ENCODE measurements at places on chromosomes 3 and 15.

DNA sequence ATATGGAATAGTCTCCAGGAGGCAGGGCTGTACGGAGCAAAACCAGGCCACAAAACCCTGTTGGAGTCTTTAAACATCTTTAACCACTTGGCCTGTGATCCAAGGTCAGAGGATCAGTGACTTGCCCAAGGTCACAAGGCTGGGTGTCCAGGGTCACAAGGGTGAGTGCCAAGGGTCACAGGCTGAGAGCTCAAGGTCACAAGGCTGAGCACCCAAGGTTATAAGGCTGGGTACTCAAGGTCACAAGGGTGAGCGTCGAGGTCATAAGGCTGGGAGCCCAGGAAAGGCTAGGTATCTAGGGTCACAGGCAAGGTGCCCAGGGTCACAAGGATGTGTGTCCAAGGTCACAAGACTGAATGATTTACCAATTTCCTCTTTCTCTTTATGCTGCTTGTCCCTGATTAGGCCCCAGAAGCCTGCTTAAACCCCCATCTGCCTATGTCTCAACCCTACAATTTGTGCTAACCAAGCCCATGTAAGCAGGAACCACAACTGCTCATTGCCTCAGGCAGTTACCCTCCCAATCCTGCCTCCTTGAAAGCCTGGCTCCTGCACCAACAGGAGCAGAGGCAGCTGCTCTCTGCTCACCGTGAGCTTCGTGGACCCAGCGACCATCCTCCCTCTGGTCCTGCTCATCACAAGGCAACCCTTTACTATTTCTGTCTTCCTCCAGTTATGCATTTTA lies 51.5 kb downstream of the MGLL start:
- no peak for DNase-seq

DNA sequence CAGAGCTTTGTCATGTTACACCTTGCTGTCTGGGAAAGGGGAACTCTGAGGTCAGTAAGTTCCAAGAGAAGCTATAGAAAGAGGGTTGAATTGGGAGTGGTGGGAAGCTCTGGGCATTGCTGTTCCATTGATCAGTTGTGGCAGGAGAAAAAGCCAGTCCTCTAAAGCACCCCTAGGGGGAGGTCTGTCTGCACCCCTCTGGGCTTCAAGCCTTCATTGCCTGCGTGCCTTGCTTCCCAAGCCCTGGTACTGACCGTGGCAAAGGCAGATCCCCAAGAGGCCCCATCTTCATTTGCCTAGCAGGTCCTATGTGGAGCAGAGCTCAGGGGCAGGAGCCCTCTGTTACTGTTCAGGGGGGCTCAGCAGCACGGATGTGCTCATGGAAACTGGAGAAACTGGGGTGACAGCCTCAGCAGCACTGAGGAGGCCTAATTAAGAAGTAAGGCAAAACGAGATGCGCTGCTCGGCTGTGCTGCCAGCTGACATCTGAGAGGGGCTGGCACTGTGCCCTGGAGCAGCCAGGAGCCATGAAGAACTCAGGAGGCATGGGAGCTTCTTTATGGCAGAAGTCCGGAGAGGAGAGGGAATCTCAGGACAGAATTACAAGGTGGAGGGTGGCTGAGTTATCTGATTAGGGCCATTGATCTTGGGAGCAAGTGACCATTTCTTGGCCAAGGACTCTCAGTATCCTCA lies 270.9 kb downstream of the RPLP1 start:
- no peak for DNase-seq

- no peak for DNase-seq
Observed at GRCh38 chr3:65144791-65145351, 457.1 kb upstream of the ADAMTS9 start.

DNA sequence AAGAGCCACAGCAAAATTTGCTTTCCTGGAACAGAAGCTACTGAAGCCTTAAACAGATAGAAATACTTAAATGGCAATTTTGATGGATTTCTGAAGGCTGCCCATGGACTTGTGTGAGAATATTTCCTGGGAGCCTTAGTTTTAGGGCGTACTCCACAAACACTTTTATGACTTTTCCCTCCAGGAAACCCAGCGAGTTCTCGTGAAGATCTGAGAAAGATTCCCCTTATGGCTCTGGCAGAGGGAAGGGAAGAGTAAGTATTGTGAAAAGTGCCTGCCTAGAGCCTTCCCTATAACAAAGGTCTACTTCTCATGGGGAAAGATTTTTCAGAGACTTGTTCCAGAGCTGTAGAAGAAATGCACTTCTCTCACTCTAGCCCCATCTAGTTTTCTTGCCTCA lies 31.1 kb upstream of the TRAT1 start:
- DNase-seq: no peak

DNA sequence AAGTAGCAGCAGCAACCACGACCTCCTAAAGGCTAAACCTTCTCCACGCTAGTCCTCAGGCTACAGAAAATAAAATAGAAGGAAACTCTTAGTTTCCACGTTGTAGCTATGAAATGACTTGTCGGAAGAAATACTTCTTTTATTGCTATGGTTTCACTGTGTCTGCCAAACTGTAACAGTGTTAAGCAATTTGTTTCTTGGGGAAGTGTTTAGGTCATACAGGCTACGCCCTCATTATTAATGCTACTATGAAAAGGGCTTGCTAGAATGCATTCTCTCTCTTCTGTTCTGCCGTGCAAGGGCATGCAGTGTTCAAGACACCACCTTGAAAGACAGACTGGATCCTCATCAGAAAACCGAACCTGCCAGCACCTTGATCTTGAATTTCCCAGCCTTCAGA lies 462.7 kb downstream of the PLOD2 start:
- DNase-seq: no peak

GRCh38 chr3:14563946-14564539 lies 23.9 kb upstream of the GRIP2 start:
- DNase-seq: no peak

GRCh38 chr15:38474155-38474757 lies 20.3 kb downstream of the FAM98B start:
- DNase-seq: peak; percentile 4

- no peak for DNase-seq
Observed at GRCh38 chr3:29318251-29318650, 37.4 kb downstream of the RBMS3 start.

- DNase-seq: no peak
Observed at GRCh38 chr3:171525437-171525836, 65.2 kb upstream of the TNIK start.

GRCh38 chr3:109115451-109115850 lies 2.5 kb downstream of the MORC1 start:
- DNase-seq: no peak
